ENCODE measurements at places on chromosomes 1 and 21. TPM values are rescaled to one million over a fixed set of nuclear protein-coding genes. Genes with fewer than 3 reads are reported as not detected.

DNA sequence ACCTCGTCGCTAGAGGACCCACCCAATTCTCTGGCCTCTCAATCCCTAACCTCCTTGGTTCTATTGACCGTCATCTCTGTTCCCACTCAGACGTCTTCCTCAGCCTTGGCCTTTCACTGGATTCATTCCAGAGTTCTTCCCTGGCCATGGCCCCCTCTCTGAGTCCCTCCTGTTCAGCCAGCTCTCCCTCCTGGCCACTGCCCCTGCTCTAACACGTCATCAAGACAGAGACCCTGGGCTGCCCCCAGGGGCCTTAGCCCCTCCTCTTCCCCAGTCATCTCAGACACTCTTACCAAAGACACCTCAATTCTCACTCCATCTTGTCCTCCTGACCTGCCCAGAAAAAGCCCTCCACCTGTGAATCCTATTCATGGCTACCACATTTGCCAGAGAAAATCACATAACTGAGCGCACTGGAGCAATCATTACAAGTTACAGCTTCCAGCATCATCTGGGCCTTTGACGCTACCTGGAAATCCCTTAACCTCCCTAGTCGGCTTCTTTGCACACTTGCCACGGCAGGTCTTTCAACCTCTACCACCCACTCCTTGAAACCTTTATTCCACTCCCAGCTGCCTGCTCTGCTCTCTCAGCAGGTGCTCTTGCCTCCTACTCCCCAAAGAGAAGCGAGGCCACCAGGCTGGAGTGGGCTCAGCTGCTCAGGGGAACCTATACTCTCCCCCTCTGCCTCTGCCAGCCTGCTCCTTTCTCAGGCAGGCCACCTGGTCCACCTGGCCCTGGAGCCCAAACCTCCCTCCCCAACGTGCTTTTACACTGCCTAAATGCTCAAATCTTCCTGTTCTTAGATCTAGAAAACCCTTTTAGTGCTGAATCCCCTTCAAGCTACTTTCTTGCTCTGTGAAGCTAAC lies 14.0 kb downstream of the DCST2 start:
- DNase-seq = no peak

Gene ARHGAP30
- 1.3 TPM for total RNA-seq

DNA sequence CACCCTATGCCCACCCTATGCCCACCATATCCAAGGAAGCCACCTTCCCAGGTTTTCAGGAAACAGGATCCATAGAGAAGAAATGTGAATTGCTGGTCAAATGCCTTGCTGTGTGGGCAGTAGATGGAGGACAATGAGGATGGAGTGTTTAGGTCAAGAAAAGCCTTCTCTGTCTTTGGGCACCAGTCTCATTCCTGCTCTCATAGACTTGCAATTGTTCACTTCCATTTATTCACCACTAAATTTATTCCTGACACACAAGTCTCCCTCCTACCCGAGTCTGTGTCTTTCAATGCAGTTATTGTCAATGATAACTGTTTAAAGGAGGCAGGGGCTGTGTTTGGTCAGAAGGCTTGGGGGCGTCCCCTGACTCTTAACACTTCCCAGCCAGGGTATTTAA lies 48.0 kb upstream of the ITPKB start:
- no peak for DNase-seq

Gene ITSN1
- 29.7 TPM for total RNA-seq

DNA sequence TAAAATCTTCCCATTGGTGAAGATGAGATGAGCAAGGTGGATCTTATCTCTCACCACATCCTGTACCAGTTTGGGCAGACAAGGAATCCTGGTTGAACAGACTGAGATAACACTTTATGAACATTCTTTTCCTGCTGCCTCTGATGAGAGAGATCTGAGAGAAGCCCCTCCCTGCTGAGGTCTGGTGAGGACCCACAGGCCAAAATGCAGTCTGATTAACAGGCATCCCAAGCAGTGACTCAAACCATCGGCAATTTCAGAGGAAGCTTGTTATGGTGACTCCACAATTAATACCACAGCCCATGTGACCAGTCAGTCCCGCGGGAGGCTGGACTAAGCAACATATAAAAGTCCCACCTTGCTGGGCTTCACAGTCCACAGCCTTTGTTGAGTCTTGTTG lies at the start of gene PRR9:
TSS of gene PRR9 (plus strand) at position 373 of the 400 bp plus-strand sequence. CDS start 561 bp downstream, outside the sequence.
- no peak for DNase-seq

GRCh38 chr1:25765923-25766589 lies 33.9 kb upstream of the SELENON start:
- DNase-seq = peak; percentile 35

GRCh38 chr1:147837129-147837963 lies 65.2 kb upstream of the GJA8 start:
- DNase-seq = no peak

DNA sequence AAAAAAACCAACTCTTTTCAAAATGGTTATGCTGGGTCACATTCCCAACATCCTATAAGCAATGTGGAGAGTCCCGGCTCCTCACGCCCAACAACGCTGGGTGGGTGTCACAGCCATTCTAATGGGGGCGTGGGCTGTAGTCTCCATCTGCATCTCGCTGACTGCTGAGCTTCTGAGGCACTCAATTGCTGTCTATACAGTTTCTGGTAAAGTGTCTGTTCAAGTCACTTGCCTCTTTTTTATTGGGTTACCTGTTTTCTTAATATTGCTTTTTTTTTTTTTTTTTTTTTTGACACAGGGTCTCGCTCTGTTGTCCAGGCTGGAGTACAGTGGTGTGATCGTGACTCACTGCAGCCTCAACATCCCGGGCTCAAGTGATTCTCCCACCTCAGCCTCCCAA lies 54.8 kb downstream of the GNB1 start:
- no peak for DNase-seq
